CD8-positive, alpha-beta T cell (primary cell): ENCODE measurements at places on chromosomes 13 and 19. TPM values are rescaled to one million over a fixed set of nuclear protein-coding genes. Genes with fewer than 3 reads are reported as not detected.

- no peak for DNase-seq
Measured at GRCh38 chr19:32404933-32405430, 588 bp upstream of the DPY19L3 start.

GRCh38 chr19:13984186-13984585 lies 21.9 kb downstream of the RFX1 start:
- no peak for DNase-seq

- no peak for DNase-seq
Measured at GRCh38 chr13:82833923-82834322, 1048.4 kb downstream of the SLITRK1 start.

DNA sequence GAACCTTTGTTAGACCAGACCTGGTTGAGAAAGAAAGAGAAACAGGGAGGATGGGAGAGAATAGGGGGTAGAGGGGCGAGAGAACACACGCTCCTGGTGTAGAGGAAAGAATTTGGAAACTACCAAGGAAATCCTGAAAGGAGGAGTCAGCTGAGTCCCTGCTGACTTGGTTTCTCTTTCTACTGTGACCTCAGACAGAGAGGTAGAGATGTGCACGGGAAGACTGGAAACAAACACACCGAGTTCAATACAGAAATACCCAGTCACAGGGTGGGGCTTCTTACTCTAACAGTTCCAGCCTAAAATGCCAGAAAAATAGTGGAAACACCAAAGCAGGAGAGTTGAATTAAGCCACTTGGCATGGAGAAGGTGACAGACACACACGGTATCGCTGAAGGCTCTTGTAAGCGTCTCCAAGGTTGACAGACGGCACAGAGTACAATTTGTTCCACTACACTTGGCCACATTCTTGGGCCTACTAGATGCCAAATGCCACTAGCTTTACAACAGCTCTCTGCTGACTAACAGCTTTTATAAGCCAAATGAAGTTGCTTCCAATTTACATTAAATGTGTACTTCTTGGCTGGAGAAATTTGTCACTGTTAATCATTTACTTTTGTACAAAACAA lies 28.1 kb downstream of the LATS2 start:
- DNase-seq: no peak

DNA sequence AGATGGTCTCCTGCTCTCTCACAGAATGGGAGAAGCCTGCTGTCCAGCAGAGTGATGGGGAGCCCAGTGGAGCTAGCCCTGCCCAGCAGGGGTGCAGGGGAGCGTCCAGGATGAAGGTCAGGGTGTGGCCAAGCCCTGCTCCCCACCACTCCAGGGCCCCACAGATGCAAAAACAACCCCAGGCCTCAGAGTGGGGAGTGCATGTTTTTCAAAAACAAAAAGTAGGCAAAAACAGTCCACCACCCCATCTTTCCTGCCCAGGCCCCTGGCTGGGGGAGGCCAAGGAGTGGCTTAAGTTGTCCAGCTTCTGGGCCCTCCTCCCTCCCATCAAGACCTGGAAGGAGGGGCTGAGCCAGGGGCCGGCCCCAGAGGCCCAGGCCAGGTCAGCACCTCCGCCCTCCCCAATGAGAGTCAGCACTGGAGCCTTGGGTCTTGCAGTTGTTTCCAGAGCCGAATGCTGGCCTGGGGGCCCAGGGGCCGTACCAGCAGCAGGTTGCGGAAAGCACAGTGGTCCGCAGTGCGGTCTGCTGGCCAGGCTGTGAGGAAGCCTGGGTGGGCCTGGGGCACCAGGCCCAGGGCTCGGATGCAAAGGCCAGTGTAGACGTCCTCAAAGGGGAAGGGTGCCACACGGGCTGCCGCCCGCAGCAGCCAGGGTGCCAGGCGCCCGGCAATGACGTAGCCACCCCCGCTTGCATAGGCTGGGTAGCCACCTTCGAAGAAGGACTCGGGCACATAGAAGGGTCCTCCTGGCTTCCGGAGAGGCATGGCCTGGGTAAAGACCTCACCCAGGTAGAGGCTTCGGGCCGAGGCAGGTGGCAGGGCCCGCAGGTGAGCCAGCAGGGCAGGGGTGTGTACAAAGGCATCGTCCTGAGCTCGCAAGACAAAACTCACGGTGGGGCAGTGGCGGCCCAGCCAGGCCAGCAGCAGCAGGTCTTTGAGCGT lies 1.7 kb downstream of the B3GNT8 start:
- no peak for DNase-seq

DNA sequence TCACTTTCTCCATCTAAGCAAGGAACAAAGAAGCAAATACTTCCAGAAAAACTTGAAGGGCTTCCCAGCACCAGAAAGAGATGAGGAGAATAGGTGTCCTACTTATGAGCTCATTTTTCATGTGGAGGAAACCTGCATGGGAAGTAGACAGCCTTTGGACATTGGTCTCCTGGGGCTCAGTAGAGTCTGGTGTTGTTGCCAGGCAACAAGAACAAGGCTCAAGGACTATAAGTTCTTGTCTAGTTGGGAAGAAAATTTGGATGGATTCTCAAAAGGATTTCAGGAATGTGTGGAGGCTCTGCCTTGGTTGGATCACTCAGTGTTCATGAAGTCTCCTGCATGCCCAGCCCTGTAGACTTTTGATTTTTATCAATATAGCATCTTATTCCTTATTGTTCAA lies 84.5 kb downstream of the MBNL2 start:
- DNase-seq: no peak

DNA sequence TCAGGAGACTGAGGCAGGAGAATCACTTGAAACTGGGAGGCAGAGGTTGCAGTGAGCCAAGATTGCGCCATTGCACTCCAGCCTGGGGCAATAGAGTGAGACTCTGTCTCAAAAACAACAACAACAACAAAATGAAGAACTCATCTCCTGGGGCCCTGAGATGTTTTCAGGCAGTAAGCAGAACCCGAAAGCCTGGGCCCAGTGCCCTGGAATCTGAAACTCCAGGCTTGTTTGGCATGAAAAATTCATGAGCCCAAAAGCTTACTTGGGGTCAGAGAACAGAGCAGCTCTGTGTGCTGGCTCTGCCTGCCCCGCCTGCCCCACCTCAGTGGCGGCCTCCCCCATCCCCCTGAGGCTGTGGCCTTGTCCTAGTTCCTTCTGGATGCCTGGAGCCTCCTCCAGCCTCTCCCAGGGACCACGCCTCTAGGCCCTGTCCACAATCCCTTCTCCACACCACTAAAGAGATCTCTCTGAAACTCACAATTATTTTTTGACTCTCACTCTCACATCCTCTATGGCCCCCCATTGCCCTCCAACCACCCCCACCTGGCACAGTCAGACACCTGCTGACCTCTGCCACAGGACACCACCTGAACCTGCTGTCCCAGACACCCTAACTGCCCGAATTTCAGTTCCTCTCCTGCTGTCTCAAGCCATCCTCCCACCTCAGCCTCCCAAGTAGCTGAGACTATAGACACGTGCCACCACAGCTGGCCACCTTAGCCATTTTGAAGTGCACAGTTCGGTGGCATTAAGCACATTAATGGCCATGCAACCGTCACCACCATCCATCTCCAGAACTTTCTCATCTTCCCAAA lies 6.9 kb upstream of the AP1M2 start:
- no peak for DNase-seq

- DNase-seq: no peak
Measured at GRCh38 chr13:109816808-109817203, 30.4 kb upstream of the IRS2 start.

GRCh38 chr13:70339738-70340137 lies 231.5 kb upstream of the KLHL1 start:
- no peak for DNase-seq

The KLK14 gene
- not detected for total RNA-seq

The CLIP3 gene
- 0.75 TPM for total RNA-seq

The MIDN gene
- 314 TPM for total RNA-seq

The ZNF547 gene
- 0.72 TPM for total RNA-seq

The ATP4A gene
- total RNA-seq: not detected
